Lung (tissue), 17 donors: ENCODE measurements at places on chromosomes 7 and 10. TPM values are rescaled to one million over a fixed set of nuclear protein-coding genes. Genes with fewer than 3 reads are reported as not detected.

NODAL gene
- total RNA-seq = not detected

SERPINE1 gene
- 55.4 TPM for total RNA-seq

DNA sequence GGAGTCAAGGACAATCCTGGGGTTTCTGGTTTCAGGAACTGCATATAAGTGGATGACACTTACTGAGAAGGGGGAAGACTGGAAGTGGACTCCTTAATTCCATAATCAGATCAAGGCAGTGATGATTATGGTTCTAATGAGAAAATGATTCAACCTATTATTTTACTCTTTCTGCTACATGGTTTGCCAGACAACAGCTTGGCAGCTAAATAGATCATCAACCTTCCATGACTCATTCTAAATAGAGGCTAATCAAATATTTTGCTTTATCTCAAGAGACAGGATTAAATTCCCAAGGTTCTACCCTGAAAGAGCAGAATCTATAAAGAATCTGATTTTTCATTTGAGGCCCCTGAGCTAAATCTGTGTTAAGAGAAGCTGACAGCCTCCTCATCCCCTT is 46.3 kb downstream of the CNNM1 start:
- DNase-seq = no peak

- no peak for DNase-seq
Measured at GRCh38 chr7:116999311-116999710, 46.0 kb downstream of the ST7 start.
